NCI-H774 (cell line): ENCODE measurements at places on chromosomes 7 and 10.

- DNase-seq, result no peak
These were observed 85.9 kb downstream of the TRIL start for GRCh38 chr7:28872226-28872625.

DNA sequence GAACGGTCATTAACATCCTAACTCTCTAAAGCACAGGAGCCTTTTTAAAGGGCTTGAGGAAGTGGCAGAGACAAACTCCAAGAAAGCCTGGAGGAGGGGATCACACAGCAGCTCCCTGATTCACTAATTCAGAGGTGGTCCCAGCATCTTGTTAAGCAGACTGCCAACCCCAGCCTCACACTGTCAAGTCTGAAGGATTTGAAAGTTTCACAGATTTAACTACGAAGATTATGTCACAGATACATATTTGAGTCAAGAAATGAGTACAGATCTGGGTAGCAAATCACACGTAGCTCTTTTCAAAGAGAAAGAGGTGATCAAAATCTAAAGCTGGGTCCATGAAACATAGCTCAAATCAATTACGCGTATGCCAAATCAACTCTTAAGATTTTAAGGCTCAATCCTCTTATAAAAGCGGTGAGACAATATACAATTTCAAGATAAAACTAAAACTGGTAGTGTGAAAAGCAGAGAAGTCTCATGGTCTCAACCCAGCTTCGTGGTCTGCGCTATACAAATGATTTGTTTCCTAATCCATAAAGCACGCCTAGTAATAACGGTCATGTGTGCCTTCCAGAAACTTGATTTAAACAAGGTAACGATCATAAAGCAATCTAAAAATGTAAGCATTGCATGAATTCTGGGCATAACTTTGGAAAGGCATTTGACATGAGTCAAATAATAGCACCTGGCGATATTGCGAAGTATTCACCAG, 229.9 kb upstream of the MKLN1 start:
- no peak for DNase-seq

GRCh38 chr7:143043391-143043790, 8.8 kb upstream of the OR6V1 start:
- DNase-seq, result no peak

DNA sequence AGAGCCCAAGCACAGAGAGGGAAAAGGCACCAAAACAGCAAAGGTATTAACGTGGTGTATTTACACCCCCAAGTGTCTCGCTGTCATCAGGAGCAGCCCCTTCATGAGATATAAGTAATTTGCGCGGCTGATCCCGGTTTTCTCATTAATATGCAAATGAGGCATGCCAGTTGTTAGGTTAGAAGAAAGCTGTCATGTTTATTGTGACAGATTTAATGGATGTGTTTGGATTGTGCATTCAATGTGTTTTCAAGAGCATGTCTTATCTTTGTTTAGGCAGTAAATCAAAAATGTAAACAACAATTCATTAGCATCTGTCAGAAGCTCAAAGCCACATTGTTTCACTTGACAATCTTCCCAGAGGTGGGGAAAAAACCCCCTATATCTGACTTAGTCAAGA, 56.5 kb upstream of the CTBP2 start:
- no peak for DNase-seq

- DNase-seq, result no peak
These were observed 215.8 kb downstream of the MLLT10 start for GRCh38 chr10:21749788-21750187.

GRCh38 chr10:108358912-108359311, 1194.4 kb upstream of the SORCS1 start:
- DNase-seq, result no peak

- DNase-seq, result no peak
These were observed 34.4 kb downstream of the ZMIZ1 start for GRCh38 chr10:79103129-79103528.

- no peak for DNase-seq
These were observed 51.4 kb downstream of the CELF2 start for GRCh38 chr10:11068861-11069633.

GRCh38 chr10:38025283-38025682, 14.8 kb downstream of the ZNF33A start:
- DNase-seq, result no peak

DNA sequence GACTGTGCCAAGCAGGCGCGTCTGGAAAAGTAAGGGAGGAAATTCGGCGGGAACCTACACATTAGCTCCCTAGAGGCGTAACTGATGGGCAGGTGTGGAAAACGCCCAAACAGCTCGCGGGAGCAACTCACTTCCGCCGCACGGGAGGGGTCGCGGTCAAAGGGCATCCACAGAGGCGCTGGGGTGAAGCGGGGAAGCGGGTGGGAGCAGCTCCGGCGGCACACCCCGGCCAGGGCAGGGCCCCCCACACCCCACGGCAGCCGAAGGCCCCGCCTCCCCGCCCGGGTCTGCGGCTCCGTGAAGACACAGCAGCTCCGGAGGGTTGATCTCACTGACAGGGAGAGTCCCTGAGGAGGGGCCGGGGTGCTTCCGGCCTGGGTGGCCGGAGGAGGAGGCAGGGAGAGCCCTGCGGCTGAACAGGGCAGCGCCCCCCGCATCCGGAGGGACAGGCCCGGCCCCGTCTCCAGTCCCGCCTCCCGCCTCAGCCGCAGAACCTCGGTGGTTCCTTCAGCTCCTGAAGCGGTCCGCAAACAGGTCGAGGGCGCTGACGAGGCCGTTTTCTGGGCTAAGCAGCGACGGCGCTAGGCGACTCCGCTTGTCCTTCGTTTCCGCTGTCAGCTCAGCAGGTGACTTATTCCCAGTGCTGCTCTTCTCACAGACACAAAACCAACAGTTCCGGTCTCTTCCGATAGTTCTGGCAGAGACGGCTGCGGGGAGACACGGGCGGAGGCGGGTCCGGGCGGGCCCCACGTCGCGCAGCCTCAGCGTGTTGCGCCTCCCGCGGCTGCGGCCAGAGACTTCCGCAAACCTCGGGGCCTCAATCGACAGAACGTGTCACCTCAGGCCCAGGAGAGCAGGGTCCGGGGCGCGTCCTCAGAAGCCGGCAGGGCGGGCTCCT, 276.1 kb downstream of the DNAJB6 start:
- DNase-seq, result no peak

DNA sequence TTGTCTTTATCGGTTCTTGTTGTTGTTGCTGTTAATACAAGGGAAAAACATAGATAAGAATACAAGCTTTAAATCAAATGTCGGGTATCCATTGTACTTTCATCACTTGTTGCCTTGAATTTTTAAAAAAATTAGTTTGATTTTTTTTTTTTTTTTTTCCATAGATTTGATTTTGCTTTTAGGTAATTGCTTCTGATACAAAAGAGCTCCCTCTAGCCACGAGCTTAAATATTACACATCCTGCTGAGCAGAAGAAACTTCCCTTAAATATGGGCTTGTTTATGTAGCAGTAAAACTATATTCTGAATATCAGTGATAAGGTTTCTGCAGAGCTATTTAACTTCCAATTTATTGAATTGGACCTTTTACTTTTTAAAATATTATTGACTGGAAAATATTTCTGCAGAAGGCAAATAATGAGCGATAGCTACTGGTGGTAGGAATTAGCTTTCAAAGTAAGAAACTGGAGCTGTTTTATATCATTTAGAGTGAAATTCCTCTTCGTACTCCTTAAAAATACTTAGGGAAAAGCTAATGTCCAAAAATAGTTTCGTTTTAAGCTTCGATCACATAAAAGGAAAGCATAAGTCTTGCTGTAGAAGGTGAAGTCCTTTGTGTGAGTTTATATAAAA, 216.9 kb downstream of the POLR1F start:
- DNase-seq, result no peak

DNA sequence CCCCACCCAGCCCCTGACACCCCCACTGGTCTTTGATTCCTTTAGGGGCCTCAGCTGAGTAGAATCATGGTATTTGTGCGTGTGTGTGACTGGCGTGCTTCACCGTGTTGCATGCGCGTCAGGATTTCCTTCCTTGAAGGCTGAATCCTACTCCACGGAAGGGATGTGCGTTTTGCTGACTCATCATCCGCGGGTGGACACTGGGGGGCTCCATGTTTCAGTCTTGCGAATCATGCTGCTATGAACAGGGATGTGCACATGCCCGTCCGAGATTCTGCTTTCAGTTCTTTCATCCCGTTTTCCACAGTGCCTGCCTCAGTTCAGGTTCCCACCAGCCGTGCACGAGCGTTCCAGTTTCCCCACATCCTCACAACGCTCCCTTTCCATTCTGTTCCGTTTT, 20.9 kb upstream of the JAKMIP3 start:
- DNase-seq, result no peak

- DNase-seq, result no peak
These were observed 523.9 kb upstream of the NRP1 start for GRCh38 chr10:33858326-33858725.

DNA sequence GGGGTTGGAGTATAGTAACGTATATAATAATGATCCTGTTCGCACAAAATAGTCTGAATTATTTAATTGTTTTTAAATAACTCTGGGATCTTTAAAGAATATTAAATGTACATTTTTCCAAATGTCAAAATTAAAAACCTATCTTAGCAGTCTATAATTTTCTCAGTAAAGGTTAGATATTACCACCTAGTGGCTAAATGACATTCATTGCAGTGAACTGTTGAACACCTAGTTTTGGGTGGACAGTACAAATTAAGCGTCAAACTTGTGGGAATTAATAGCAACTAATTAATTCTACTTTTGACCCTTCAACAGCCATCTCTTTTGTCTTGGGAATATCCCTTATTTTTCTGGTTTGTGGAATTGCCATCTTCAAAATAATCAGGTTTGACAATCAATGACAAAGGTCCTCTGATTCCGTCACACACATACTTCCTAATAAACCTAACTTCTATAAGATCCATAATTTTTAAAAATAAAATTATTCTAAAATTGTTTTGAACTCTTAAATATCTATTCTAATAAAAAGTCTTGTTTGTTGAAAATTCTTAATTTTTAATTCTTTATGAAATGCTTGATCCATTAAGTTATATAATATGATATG, 165.7 kb downstream of the SEMA3D start:
- no peak for DNase-seq

- DNase-seq, result no peak
These were observed 26.7 kb downstream of the TMEM273 start for GRCh38 chr10:49161411-49161997.

GRCh38 chr10:111821871-111822270, 361.7 kb downstream of the GPAM start:
- DNase-seq, result no peak

GRCh38 chr7:46290374-46291049, 369.4 kb upstream of the IGFBP3 start:
- no peak for DNase-seq

GRCh38 chr10:21369697-21370096, 155.8 kb downstream of the SKIDA1 start:
- no peak for DNase-seq
